ENCODE measurements at places on chromosomes 7 and 10.

DNA sequence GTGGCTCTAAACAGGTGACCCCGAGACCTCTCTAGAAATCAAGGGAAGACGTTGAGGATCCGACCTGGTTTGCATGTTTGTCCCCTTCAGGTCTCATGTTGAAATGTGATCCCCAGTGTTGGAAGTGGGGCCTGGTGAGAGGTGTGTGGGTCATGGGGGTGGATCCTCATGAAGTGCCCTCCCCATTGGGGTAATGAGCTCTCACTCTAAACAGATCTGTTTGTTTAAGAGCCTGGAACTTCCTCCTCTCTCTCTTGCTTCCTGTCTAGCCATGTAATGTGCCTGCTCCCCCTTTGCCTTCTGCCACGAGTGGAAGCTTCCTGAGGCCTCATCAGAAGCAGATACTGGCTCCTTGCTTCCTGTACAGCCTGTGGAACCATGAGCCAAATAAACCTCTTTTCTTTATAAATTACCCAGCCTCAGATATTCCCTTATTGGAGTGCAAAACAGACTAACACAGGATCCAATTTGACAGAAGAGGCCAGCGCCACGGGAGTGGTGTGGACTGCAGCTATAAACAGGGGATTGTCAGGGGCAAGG, 10.8 kb upstream of the POLM start:
- no peak for DNase-seq

- DNase-seq: no peak
Measured at GRCh38 chr7:7324698-7325097, 142.4 kb downstream of the C1GALT1 start.

DNA sequence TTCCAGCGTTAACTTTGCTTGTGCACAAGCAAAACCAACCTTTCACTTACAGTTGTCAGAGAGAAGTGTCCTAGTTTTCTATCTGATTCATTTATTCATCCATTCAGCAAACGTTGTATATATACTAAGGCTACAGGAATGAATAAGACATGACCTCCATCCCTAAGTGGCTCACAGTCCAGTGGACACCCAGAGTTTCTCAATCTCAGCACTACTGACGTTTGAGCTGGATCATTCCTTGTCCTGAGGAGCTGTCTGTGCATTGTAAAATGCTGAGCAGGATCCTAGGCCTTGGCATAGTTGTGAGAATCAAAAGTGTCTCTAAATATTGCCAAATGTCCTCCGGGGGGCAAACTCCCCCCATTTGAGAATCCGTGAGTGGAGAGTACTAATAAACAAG, 166.7 kb upstream of the PRKCQ start:
- DNase-seq: no peak

GRCh38 chr7:100604028-100604975, 2.1 kb downstream of the PCOLCE start:
- DNase-seq: peak; percentile 55

DNA sequence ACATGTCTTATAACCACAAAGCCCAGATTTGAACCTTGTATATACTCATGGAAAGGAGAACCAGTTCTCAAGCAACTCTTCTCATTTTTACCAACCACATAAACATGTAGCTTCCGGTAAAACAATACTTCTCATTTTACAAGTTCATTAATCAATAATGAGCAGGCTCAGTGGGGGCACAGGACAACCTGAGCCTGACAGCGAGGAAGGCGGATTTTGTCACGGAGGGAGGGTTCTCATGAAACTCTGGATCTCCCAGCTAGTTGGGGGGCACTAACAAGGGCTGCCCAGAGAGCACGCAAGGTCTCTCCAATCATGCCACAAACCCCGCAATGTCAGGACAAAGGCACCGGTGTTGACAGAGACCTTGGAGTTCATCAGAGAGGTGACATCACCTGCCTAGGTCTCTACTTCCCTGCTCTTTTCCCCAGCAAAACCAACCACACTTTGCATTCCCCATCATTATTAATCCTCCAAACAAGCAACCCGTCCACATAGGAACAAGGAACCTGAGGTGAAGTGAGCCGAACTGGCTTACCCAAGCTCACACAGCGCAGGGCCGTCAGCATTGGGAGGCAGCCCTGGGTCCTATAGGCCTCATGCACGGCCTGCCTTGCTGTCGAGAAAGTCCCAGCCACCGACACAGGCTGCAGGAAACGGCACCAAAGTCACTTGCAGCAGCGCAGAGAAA, 192.1 kb upstream of the KLF14 start:
- DNase-seq: no peak

GRCh38 chr10:120828763-120829319, 22.3 kb upstream of the WDR11 start:
- no peak for DNase-seq
